ENCODE measurements at places on chromosomes 6 and 20.
A peak's percentile ranks its signal among the peaks of the same experiment; 100 is the strongest.

- DNase-seq = no peak
Measured at GRCh38 chr6:170135821-170136471, 154.9 kb downstream of the DLL1 start.

GRCh38 chr6:134343066-134343465 is 25.2 kb upstream of the SGK1 start:
- no peak for DNase-seq

- DNase-seq = no peak
Measured at GRCh38 chr6:7976485-7977056, 66.0 kb upstream of the TXNDC5 start.

DNA sequence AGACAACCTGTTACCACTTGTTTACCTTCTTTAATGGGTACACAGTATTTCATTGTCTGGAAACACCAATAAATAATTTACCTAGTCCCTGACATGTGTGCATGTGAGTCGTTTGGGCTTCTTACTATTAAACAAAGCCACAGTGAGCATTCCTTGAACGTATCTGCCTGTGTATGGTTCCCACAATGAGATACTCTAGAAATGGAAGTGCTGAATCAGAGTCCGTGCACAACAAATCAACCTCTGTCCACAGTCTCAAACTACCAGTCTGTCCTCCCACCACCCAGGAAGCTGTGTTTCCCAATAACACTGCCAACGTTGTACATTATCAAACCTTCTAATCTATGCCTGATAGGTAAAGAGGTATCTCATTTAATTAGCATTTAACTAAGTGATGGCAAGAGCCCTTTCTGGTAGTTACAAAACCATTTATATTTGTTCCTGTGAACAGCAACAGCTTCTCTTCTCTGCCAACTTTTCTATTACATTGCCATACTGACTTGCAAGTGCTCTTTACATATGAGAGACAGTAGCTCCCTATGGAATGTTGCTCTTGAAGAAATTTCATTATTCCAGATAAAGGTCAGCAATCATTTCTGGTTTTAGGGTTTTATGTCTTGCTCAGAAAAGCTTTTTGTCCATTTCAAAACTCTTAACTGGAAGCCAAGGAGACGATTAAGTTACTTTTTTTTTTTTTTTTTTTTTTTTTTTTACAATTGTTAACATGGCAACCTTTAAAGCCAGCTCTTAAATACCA is 14.7 kb downstream of the JAG1 start:
- DNase-seq = no peak

- DNase-seq = peak; percentile 34
Measured at GRCh38 chr6:153031335-153031955, 28.9 kb upstream of the MTRF1L start.

DNA sequence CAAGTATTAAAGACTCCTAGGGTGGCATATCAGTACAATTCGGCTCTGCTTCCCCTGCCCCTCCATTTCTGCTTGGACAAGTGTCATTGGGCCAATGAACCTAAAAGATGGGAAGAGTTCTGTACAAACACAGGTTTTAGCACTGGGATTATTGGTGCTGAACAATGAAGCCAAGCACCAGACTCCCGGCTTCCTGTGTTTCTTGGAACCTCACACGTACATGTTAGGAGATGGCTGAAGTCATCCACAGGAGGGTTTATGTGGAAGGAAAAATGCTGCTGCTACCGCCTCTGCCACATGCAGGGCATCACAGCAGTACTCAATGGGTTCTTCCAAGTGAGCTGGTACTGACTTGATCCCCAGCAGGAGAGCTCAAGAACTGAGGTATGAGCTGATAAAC is 49.7 kb downstream of the TNFRSF21 start:
- DNase-seq = no peak

DNA sequence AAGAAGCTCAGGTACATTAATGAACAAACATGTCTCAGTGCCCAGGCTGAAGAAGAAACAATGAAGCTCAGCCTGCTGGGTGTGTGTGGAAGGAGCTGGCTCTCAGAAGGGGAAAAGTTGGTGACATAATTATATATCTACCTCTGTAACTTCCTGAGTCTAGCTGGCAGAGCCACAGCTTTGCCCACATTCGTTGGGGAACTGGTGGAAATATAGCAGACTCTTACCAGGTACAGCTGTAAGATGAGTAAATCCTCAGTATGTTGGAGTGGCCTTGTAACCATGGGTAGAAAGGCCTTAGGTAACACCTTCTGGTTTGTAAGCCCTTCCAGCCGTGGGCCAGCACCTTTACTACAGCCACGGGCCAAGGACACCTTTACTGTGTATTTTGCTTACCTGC is 29.9 kb upstream of the PNRC1 start:
- DNase-seq = no peak

DNA sequence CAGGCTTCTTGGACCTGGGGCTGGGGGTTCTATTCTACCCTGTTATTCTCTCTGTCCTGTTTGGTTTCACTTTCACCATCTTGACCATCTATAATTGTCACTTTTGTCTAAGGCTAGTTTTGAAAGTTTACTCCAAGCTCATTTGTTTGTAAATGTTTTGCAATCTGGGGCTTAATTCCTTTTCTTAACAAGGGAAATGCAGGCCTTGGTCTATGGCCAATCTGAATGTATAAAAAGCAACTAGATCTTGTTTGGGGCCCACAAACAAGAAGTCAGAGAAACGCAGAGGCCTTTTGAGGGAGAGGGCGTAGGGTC is 86.3 kb upstream of the PREP start:
- no peak for DNase-seq

GRCh38 chr6:139112561-139112960 is 22.3 kb upstream of the HECA start:
- no peak for DNase-seq

DNA sequence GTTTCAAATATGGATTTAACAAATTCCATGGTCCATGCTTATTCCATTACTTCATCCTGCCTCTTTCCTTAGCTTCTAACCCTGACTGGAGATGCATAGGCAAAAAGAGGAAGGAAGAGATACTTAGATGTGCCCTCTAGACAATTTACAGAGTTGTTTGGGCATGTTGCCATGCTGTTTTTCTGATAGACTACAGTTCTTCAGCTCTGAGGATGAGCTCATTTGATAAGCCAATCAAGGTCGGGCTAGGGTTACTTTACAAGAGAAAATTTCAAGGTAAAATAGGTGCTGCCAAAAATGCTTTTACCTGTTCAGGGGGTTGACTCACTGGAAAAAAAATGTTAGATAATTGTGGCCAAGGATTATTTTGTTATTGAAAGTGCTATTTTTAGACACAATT is 5.9 kb downstream of the HCRTR2 start:
- no peak for DNase-seq

- no peak for DNase-seq
Measured at GRCh38 chr20:31849306-31849930, 4.0 kb upstream of the FOXS1 start.

DNA sequence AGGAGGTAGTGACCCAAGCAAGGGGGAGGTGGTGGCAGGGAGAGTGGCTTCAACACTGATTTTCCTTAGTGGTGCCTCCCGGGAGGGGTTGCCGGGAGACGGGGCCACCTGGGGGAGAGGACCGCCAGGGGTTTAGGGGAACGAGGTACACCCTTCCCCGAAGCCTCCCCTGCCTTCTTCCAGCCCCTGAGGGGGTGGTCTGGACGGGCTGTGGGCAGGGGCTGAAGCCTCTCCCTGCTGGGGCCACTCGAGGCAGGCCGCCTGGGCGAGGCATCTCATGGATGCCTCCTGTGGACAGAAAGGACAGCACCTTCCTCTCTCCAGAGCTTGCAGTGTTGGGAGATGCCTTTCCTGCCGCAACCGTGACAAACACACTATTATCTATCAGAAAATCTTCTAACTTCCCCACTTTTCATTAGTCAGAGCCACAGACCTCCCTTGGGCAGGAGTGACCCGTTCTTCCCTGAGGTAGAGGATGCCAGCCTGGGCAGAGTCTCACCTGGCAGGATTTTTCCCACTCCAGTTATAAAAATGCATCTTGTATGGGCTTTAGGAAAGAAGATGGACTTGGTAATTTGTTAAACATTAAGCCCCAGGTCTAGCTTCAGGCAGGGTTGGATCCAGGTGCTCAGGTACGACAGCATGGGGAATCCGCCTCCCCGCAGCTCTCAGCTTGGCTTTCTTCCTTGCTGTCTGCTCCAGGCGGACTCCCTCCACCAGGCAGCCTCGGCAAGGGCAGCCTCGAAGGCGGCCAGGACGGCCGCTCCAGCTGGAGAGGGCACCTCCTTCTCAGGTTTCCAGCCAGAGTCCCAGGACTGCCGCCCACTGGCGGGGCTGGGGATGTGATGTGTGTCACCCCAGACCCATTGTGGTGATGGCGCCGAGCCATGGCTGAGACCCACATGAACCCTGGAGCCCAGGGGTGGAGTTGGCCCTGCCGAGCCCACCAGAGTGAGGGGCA is 11.0 kb downstream of the HRH3 start:
- DNase-seq = no peak

GRCh38 chr6:82783587-82784236 is 281.9 kb downstream of the UBE3D start:
- DNase-seq = no peak

GRCh38 chr20:36836591-36837269 is 39.2 kb upstream of the TLDC2 start:
- peak; percentile 76 for DNase-seq

DNA sequence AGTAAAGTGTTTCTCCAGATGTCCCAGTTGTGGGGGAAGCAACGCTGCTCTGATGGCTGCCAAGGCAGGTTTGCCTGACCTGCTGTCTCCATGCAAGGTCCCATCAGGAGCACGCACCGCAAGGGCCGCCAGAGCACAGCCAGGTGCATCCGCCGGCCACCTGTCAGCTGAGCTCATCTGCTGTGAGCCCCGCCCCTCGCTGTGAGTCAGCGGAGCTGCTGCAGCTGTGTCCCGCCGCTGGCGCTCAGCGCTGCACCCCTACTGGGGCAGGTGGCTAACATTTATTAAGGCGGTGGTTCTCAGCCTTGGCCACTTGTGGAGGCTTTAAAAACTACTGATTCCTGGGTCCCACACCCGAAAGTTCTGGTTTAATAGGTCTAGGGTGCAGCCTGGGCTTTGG is 225.7 kb downstream of the UST start:
- peak; percentile 46 for DNase-seq

- no peak for DNase-seq
Measured at GRCh38 chr20:1941226-1941625, 46.0 kb downstream of the SIRPA start.

DNA sequence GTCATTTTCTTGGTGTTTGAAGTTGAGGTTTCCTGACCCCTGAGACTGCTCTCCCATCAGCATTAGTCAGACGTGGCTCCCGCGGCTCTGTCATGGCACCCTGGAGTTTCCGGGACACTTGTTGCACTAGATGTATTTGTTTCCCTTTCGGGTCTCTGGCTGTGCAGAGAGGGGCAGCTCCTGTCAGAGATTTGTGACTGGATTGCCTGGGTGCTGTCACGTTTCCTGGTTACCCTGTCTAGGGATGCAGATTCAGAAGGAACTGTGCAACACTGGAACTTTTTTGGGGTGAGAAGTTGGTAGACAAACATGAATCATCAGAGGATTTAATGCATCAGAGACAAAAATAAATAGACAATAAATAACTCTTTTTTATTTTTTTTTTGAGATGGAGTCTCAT is 431.8 kb upstream of the MAN1A1 start:
- DNase-seq = no peak

DNA sequence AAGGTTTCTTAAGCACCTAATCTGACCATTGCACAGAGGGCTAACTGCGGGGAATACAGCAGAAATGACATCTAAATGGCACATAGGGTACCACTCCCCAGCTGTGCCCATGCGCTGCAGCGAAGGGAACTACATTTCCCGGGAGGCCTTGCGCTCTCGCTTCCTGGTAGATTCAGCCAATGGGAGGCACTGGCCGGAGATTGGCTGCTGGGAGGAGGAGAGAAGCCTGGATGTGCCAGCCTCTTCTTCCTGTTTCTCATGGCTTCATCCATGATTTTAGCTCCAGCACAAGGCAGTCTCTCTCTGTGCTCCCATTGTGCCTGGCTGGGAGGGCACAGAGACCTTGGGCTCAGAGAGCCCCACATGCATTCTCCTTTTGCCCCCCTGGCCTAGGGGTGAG is 101.7 kb upstream of the FOXA2 start:
- peak; percentile 83 for DNase-seq

DNA sequence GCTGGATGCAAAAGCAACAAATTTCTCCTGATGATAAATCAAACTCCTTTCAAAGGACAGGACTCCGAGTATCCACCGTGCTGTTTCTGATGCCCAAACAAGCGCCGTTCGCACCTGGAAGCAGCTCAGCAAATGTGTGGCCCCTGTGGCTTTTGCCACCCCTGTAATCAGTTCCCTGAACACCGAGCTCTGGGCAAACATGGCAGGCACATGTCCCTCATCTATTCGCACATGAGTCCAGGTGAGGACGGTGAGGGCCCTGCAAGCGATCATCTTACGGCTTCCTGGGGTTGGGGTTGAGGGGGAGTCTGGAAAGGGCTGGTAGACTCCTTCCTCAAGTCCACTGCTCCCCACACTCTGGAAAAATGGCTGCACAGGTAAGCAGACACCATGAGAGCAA is 23.7 kb downstream of the RNASET2 start:
- DNase-seq = no peak

- DNase-seq = no peak
Measured at GRCh38 chr6:131412960-131413830, 159.8 kb upstream of the ARG1 start.

DNA sequence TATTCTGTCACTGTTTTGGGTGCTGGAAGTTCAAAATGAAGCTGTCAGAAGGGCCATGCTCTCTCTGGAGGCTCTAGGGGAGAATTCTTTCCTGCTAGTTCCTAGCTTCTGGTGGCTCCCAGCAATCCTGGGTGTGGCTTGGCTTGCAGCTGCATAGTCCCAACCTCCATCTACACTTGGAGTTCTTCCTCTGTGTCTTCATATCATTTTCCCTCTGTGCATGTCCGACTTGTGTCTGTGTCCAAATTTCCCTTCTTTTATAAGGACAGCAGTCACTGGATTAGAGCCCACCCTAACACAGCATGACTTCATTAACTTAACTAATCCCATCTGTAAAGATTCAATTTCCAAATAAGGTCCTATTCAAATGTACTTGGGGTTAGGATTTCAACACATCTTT is 23.3 kb upstream of the ENPP1 start:
- no peak for DNase-seq

GRCh38 chr6:67748521-67748920 is 886.6 kb upstream of the ADGRB3 start:
- DNase-seq = no peak

DNA sequence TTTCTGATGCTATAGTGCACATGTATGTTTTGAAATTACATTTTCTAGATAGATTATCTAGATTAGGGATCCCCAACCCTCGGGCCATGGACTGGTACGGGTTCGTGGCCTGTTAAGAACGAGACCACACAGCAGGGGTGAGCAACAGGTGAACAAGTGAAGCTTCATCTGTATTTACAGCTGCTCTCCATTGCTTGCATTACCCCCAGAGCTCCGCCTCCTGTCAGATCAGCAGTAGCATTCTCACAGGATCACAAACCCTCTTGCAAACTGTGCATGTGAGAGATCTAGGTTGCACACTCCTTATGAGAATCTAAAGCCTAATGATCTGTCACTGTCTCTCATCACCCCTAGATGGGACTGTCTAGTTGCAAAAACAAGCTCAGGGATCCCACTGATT is 10.4 kb downstream of the CEP57L1 start:
- DNase-seq = no peak

GRCh38 chr6:168960551-168961263 is 292.9 kb downstream of the THBS2 start:
- no peak for DNase-seq

- no peak for DNase-seq
Measured at GRCh38 chr6:43142101-43142500, 29.0 kb upstream of the SRF start.

Data from choroid plexus epithelial cell (primary cell).